ENCODE measurements at places on chromosomes 3 and 15.

DNA sequence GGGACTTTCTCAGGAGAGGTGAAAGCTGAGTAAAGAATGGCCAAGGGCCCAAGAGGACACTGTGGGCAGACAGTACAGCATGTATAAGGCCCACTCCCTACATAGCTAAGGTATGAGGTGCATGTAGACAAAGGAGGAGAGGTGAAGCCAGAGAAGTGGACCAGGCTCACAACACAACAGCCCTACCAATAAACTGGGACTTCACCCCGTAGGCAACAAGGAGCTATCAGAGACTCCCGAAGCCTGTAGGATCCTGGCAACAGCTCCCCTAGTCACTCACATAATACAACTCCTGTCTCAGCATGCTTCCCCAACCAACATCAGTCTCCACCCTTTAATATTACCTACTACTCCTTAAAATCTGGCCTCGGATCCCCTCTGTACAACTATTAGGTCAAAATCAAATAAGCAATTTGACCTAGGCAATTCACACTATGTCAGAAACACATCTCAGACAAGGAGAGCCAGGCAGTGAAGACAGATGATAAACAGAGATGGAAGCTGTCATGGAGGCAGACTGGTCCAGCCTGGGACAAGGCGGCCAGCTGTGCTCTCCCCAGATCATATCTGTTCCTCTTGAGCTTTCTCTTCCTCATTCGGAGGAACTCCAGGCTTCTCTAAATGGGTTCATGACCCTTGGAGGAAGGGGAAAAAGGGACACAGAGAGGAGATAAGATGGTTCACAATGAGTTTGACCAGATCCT lies 1.4 kb downstream of the XXYLT1 start:
- no peak for DNase-seq

DNA sequence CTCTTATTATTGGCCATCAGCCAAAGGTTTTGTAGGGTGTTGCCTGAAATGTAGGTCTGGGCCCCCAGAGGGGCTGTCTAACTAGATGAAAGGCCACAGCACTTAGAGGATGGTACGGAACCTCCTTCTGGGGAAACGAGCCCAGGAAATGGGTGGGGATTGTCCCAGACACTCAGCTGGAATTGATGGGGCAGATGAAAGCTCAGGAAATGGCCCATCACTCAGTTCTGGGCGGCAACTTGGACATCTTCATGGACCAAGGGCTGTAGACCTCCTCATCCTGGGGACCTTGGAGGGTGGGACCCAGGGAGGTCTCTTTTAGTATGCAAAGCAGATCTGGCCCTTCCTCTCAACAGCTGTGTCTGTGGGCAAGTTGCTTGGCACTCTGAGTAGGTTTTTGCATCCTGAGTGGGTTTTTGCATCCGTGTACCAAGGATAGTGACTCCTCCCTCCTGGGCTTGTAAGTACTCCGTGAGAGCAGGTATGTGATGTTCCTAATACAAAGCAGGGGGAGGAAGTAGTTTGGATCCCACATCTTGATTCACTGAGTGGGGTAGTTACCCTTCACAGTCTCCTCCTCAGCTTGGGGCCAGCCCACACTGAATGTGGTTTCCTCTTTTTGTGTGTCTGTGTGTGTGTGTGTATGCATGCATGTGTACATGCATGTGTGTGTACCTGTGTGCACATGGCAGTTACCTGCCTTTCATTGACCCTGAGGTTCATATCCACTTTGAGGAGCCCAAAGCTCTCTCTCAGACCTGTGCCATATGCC lies 292.0 kb downstream of the RPLP1 start:
- no peak for DNase-seq

- DNase-seq: no peak
Measured at GRCh38 chr3:53989946-53990345, 98.3 kb upstream of the SELENOK start.

- DNase-seq: no peak
Measured at GRCh38 chr15:65329288-65329983, 25.0 kb downstream of the RNU5B-1 start.

DNA sequence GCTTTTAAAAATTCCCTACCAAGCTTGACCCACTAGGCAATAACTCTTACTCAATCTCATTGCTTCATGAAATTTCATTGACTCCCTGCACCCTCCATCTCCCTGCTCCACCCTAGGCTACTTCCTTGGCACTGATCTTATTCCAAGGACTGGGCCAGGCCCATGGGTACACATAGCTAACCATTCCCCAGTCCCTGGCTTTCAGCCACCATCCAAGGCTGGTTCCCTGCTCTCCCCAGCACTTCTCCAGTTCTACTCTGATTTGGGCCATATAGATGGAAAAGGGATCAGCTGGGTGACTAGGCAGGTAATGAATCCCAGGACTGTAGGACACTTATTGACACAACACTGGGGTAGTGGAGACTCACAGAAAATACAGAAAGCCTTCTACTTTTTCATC lies 88.1 kb upstream of the NEO1 start:
- no peak for DNase-seq

DNA sequence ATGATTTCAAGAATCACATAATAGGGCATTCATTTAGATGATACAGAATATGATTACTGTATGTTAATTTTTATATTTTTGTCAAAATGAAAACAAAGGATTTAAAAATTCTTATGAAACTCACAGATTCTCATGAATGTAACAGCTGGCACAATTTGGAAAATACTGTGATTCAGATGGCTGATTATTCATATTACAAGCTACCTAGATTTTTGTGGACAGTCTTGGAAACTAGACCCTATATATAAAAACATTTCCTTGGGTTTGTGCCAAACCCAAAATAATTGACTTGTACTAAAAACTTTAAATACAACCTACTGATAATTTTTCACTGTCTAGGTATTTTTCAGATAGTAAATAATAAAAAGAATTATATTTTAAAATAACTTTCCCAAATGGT lies 26.2 kb downstream of the ZBED2 start:
- no peak for DNase-seq

GRCh38 chr3:13653631-13654279 lies 104.8 kb downstream of the FBLN2 start:
- no peak for DNase-seq

DNA sequence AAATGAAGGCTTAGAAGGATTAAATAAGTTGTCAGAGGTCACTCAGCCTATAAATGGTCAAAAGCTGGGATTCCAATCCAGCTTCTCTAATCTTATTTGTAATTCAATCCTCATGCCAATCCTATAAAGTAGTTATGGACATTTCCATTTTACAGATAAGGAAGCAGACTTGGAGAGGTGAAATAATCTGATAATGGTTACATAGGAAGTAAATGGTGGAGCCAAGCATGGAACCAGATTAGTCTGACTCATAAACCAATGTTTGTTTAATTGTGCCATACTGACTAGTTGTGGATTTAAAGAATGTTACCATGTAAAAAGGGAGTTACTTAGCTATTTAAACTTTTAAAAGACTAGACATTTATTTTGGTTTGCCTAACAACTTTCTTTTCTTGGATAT lies 59.7 kb downstream of the KCNAB1 start:
- no peak for DNase-seq

DNA sequence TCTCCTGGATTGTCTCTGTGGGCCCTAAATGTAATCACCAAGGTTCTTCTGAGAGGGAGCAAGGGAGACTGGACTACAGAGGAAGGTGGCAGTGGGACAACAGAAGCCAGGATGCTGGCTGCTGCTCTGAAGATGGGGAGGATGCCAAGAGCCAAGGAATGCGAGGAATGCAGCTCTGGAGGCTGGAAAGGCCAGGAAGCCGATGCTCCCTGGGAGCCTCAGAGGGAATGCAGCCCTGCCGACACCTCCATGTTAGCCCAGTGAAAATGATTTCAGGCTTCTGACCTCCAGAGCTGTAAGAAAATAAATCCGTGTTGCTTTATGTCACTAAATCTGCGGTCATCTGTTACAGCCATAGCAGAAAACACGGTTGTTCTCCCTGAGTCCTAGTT lies 44.1 kb downstream of the UMPS start:
- peak; percentile 65 for DNase-seq

Measured in fibroblast of skin of left biceps (primary cell).